ENCODE measurements at places on chromosomes 12 and 14.
A peak's percentile ranks its signal among the peaks of the same experiment; 100 is the strongest.

- no peak for DNase-seq
Measured at GRCh38 chr12:468671-469389, 9.1 kb downstream of the B4GALNT3 start.

- DNase-seq = no peak
Measured at GRCh38 chr12:107894589-107894988, 120.1 kb downstream of the ASCL4 start.

DNA sequence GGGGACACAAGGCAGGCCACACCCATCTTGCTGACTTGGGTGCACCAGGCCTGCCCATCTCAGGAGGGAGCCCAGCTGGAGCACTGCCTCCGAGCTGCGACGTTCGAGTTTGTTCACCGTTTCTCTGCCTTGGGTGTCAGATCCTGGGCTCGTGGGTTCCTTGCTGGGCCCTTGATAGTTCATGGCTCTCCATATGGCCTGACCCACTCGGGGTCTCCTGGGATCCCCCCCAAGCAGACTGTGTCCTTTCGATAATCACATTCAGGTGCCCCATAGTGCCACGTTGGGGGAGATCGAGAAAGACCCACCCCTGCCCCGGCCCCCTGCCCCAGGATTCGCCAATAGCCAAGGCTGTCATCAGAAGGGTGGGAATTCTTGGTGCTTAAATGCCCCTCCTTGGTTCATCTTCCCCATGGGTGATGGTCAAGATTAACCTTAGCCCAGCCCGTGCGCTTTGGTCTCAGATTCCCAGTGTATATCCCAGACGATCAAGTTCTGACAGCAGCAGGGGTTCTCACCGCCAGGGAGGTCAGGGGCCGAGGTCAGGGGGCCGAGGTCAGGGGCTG, 7.4 kb downstream of the RFLNA start:
- no peak for DNase-seq

- DNase-seq = no peak
Measured at GRCh38 chr12:129830796-129831195, 73.0 kb downstream of the TMEM132D start.

DNA sequence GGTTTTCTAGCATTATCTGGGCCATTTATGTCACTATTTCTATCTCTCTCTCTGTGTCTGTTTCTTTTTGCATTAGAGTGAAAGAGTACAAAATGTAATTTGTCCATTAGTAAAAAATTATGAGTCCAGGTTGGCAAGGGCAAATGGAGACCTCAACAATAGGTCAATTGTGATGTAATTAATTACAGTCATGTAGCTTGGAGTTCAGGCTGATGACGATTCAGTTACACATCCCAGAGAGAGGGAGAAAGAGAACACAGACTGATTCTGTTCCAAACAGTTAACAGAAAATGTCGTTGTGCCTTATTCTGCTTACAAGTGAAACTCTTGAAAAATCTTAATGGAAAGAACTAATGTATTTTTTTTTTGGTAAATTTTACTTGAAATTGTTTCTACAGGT, 83.3 kb downstream of the ATXN7L3B start:
- no peak for DNase-seq

GRCh38 chr12:89163918-89164317, 188.4 kb downstream of the DUSP6 start:
- DNase-seq = no peak

DNA sequence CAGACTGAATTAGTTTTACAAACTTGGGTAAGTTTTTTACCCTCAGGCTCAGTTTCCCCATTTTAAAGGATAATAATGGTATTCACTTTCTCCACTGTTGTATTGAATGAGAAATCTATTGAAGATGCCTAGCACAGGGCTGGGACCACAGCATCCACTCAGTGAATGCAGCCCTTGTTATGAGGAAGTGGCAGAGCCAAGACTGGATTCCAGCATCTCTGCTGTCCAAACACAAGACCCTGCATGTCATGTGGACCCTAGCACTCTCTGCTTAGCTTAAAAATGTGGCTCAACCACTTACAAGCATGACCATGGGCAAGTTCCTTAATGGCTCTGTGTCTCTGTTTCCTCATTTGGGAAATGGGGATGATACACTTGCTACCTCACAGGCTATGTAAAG, 24.1 kb upstream of the TRIM9 start:
- no peak for DNase-seq

DNA sequence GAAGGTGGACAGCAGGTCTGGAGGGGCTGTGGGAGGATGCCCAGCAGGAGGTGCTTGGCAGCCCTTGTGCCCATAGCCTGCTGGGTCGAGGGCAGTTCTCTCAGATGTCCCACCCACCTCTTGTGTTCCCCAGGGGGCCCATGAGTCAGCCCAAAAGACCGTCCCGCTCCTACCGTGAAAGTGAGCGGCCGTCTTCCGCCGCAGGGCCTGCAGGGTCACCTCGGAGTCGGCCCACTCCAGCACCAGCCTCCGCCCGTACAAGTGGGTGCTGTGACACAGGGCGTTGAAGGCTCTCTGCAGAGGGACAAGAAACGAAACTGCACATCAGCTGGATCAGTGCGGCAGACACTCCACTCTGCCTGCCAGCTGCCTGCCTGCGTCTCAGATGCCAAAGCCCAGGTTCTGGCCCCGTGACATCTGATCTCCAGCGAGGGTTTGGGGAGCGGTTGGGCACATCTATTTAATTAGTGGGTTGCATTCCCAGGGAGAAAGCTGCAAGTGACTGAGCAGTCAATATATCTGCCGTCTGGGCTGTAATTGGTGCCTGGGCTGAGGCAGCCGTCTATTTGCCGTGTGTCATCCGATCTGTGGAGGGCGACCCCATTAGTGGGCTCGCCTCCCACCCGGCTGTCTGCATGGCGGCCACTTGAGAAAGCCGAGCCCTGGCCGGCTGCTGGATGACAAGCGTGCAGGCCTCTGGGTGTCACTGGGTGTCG, 121.5 kb downstream of the RBM19 start:
- no peak for DNase-seq

DNA sequence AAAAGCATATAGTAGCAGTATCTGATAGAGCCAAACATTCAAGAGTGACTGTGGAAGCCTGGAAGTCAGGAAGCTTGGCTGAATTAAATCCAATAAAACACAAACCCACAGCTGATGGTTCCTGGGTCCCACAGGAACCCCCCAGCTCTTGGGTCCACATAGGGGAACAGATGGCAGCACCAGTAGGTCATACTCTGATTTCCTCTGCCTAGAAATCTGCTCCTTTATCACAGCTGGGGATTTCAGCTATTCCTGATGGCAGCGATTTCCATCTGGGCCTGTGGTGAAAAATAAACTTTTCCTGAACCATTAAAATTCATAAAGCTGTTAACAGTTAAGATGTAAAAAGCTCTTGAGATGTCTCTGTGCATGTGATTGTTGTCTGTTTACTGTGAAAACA, 202.0 kb upstream of the FRMD6 start:
- no peak for DNase-seq

DNA sequence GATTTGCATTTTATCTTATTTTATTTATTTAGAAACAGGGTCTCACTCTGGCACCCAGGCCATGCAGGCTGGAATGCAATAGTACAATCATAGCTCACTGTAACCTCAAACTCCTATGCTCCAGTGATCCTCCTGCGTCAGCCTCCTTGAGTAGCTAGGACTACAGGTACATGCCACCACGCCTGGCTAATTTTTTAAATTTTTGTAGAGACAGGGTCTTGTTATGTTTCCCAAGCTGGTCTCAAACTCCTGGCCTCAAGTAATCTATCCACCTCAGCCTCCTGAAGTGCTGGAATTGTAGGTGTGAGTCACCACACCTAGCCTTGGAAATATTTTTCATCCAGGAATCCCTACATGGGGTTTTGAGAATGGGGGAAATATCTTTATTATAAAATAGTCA, 84.6 kb downstream of the MAPKAPK5 start:
- no peak for DNase-seq

- DNase-seq = peak; percentile 66
Measured at GRCh38 chr12:39620659-39621658, 1.4 kb upstream of the ABCD2 start.

DNA sequence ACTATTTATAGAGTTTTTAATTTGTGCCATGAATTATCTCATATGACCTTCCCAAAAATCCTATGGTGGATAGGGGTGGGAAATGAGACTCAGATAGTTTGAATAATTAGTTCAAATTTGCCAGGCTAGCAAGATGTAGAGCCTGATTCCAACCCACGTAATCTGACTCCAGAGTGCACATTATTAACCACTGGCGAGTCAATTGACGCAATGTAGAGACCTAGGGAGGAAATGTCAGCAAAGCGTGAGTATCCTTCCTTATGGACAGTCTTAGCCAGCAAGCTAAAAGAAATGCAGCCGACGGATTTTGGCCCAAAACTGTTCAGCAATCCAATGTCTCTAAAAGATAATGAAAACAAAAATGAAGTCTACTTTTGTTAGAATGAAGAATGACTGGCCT, 193.3 kb upstream of the KRR1 start:
- no peak for DNase-seq

DNA sequence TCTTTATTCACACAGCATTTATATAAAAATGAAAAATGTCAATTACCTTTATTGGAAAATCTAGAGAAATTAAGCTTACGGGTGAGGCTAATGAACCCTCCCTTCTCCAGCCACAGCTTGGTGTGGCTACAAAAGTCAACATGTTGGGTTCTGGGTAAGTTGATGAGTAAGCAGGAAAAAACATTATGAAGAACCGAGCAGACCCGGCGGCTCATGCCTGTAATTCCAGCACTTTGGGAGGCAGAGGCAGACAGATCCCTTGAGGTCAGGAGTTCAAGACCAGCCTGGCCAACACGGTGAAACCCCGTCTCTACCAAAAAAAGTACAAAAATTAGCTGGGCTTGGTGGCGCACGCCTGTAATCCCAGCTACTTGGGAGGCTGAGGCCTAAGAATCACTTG, 10.9 kb downstream of the NAA25 start:
- no peak for DNase-seq

GRCh38 chr14:59330455-59330854, 134.7 kb downstream of the GPR135 start:
- no peak for DNase-seq

- no peak for DNase-seq
Measured at GRCh38 chr14:92323011-92323915, at the start of gene SLC24A4. Gene SLC24A4 (plus strand): TSS chr14:92323165. CDS start chr14:92323831, 666 bp downstream.

GRCh38 chr14:56059054-56059453, 59.2 kb upstream of the PELI2 start:
- DNase-seq = no peak

- DNase-seq = no peak
Measured at GRCh38 chr12:111180426-111181142, 188.3 kb downstream of the PHETA1 start.

GRCh38 chr14:65238456-65238855, 136.1 kb upstream of the MAX start:
- no peak for DNase-seq

- DNase-seq = no peak
Measured at GRCh38 chr14:54840336-54840735, 62.3 kb downstream of the GCH1 start.

DNA sequence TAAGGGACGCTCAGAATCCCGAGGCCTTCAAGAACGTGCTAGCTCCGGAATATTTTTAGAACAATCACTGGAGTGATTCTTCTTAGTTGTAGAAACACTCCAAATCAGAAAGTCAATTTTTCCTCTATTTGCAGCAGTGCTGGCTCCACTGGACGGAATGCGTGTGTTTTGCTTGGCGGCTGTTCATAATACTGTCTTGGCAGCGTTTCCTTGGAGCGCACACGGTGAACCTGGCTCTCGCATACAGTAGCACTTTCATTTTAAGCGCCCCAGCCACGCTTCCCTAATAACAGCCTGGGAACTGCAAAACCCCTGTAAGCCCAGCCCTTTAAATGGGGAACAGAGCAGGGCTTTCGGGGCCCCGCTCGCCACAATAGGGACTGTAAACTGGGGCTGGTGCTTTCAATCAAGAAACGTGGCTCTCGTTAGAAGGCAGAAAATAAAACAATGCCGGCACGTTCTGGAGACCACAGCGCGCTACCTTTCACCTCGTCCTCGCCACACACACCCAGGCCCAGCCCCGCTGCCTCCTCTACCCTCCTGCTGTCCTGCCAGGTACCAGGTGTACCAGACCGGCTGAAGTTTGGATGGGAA, 79.9 kb downstream of the BCL11B start:
- peak; percentile 34 for DNase-seq

- no peak for DNase-seq
Measured at GRCh38 chr12:50678650-50679365, 85.1 kb upstream of the ATF1 start.

DNA sequence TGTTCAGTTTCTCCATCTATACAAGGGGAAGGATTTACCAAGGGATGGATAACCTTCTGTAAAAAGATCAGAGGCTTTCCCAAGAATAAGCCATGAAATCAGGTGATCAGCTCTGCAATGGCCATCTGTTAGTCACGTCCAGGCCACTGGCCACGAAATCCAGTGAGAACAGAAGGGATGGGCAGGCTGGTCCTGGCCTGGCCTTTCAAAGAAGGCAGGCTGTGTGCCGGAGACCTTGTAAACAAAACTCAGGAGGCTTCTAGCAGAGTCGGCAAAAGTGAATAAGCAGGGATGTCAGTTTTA, 68.5 kb downstream of the RNF34 start:
- DNase-seq = no peak

GRCh38 chr14:23569443-23570151, 2.0 kb upstream of the AP1G2 start:
- DNase-seq = no peak

DNA sequence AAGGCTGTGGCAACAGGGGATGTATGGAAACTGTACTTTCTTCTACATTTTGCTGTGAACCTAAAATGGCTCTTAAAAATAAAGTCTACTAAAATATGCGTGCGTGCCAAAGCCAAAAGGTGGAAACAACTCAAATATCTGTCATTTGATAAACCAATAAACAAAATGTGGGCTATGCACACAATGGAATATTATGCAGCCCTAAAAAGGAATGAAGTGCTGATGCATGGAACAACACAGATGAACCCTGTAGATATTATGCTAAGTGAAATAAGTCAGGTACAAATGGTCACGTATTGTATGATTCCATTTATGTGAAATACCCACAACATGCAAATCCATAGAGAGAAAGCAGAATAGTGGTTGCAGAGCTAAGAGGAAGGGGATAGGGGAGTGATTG, 8.0 kb downstream of the CACNA2D4 start:
- DNase-seq = no peak

DNA sequence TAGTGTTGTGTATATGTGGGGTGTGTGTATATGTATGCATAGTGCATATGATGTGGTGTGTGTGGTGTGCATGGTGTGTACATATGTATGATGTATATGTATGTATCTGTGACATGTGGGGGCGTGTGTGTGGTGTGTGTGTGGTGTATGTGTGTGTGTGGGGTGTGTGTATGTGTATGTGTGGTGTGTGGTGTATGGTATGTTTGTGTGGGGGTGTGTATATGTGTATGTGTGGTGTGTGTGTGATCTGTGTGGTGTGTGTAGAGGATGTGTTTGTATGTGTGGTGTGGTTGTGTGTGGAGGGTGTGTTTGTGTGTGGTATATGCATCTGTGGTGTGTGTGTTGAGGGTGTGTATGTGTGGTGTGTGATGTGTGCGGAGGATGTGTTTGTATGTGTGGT, 61.6 kb downstream of the CLMN start:
- DNase-seq = no peak

DNA sequence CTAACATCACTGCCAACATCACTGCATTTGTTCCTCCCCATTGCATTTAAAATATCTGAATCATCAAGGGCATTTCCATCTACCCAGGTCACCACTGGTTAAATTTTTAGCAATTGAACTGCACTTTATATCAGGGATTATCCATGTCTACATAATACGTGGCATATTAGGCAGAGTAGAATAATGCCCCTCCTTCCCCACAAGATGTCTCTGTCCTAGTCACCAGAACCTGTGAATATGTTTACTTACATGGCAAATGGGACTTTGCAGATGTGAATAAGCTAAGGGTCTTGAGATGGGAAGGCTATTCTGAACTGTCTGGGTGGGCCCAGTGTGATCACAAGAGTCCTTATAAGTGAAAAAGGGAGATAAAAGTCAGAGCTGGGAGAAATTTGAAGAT, 181.7 kb upstream of the ARID2 start:
- no peak for DNase-seq

All from CD4-positive, alpha-beta T cell treated with Interleukin-2 at 100 ng/mL for 4 hours (primary cell).